GM03348 (cell line): ENCODE measurements at places on chromosomes 13 and 19.

GRCh38 chr19:17902701-17903100, 30.1 kb upstream of the CCDC124 start:
- peak; percentile 49 for DNase-seq

GRCh38 chr19:3978145-3978544, 7.1 kb downstream of the EEF2 start:
- no peak for DNase-seq

GRCh38 chr19:47190167-47190727, 40.8 kb downstream of the BBC3 start:
- DNase-seq, result peak; percentile 62

DNA sequence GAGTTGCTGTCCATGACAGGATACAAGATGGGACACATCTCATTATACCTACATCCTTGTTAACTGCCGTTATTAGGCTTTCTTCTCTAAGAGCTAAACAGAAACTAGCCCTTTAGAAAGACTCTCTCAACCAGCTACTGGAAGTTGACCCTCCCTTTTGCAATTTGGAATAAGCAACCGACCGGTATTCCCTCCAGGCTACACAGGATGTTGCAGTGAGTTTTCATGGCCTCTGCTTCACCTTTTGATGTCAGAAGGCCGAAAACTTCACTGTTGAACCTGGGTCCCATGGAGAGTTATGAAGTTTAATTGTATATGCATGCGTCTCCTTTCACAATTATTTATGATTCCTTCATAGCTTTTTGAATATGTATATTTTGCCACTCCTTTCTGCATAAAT, 1042.5 kb upstream of the SPRY2 start:
- DNase-seq, result no peak

DNA sequence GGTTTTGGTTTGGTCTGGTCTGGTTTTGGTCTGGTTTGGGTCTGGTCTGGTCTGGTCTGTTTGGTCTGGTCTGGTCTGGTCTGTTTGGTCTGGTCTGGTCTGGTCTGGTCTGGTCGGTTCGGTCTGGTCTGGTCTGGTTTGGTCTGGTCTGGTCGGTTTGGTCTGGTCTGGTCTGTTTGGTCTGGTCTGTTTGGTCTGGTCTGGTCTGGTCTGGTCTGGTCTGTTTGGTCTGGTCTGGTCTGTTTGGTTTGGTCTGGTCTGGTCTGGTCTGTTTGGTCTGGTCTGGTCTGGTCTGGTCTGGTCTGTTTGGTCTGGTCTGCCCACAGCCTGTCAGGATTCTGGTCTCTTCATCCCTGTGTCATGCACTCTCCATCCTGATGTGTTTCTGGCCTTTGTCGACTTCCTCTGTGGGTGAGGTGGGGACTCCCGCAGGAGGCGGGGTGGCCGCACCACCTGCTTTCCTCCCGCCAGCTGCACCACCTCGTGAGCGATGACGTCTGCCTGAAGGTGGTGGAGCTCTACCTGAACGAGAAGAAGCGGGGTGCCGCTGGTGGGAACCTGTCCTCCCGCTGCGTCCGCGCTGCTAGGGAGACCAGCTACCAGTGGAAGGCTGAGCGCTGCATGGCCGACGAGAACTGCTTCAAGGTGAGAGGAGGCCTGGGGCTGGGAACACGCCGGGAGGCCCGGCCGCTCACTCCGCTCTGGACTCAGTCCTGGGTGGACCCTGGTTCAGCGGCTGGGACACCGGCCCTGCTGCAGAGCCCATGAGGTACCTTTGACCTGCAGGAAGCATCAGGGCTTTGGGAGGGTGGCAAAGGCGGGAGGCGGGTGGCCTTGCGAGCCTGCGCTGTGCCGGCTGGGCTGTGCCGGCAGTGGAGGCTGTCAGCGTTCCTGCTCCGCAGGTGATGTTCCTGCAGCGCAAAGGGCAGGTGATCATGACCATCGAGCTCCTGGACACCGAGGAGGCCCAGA, 12.9 kb upstream of the F2RL3 start:
- no peak for DNase-seq

DNA sequence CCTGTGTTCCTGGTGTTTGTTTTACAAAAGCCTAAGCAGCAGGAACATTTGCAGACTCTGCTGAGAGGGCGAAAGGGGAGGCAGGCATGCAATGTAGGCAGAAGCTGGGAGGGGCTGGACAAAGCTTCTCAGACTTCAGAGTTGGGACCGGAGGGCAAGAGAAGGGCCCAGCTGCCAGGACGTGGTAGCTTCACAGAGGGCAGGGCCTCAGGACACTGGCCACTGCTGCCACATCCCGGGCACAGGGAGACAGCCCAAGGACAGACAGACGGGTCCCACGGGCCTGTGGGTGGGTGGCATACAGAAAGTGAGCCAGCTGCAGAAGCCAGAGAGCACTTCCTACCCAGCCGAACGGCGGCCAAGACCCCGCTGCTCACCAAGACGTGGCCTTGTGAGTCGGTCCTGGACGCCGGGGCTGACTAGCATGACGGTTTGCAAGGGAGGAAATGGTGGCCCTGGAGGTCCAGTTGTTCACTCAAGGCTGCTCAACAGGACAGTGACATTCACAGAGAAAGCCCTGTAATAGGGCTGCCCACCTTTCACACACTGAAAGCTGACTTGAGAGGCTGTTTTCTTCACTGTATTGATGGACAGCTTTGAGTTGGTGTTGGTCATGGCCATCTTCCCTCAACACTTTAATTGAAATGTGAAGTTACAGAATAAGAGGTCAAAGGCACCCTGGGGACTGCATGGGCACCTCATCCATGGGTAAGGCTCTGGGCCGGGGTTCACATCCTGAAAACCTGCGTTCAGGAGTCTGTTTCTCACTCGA, 23.7 kb upstream of the TFDP1 start:
- no peak for DNase-seq

- DNase-seq, result no peak
These were observed 59.9 kb downstream of the TBC1D4 start for GRCh38 chr13:75422028-75422427.

- DNase-seq, result no peak
These were observed 389.9 kb upstream of the PCDH9 start for GRCh38 chr13:67619995-67620380.

- no peak for DNase-seq
These were observed 36.0 kb downstream of the PBX4 start for GRCh38 chr19:19582471-19582870.

DNA sequence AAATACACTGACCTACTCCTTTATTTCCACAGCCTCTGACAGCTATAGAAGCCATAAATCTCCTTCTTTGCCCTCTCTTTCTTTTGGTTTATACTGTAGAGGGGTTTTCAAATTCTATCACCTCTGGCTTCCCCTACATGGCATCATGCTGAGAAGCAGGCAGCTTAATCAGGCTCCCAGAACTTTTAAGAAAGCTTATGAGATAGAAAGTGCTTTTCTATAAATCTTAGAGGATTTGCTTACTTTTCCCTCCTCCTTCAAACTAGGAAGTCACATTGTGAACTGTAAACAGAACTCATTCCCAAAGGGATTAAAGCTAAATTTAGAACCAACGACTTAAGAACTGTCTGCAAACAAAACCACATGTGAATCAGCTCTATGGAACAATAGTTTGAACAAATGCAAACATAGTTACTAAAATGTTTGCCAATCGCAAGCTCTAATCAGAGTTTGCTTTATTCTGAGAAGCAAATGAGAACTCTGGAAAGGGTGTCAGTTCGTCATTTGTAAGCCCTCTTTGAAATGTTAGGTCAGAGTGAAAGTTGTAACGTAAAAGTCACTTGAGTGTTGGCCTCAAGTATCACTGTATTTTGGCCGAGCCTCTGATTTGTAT, 344.1 kb downstream of the RFC3 start:
- DNase-seq, result peak; percentile 47

GRCh38 chr13:106917024-106917571, 349.2 kb upstream of the ARGLU1 start:
- DNase-seq, result peak; percentile 24

DNA sequence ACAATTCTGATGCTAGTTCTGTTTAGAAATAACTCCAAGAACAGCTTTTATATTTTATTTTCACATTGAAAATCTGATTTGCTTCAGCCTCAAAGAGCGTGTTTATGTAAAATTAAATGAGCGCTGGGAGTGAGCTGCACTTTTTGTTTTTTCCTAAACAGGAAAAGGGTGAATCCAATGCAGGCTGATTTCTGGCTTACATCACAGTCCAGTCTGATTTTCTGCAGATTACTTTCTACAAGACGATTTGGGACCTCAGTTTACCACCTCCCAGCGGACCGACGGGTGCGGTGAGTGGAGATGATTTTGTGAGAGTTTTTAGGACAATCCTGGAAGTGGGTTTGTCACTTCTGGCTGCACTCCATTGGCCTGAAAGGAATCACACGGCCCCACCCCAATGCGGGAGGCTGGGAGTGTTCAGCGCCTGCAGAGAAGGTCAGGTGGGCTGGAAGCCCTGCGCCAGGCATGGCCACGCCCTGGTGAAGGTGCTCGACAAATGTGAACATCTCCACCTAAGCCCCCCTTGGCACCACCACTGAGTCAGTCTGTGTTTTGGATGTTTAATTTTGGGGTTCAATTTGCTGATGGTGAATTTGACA, 90.1 kb downstream of the ANKRD10 start:
- no peak for DNase-seq
